ENCODE measurements at places on chromosomes 6 and 20. TPM values are rescaled to one million over a fixed set of nuclear protein-coding genes. Genes with fewer than 3 reads are reported as not detected.
A peak's percentile ranks its signal among the peaks of the same experiment; 100 is the strongest.

The EDN3 gene
- total RNA-seq, result 0.25 TPM

The PNPLA1 gene
- 0.13 TPM for total RNA-seq

- DNase-seq, result no peak
These were observed 48.0 kb downstream of the CDC5L start for GRCh38 chr6:44435500-44435899.

The FNDC11 gene
- 0.30 TPM for total RNA-seq

DNA sequence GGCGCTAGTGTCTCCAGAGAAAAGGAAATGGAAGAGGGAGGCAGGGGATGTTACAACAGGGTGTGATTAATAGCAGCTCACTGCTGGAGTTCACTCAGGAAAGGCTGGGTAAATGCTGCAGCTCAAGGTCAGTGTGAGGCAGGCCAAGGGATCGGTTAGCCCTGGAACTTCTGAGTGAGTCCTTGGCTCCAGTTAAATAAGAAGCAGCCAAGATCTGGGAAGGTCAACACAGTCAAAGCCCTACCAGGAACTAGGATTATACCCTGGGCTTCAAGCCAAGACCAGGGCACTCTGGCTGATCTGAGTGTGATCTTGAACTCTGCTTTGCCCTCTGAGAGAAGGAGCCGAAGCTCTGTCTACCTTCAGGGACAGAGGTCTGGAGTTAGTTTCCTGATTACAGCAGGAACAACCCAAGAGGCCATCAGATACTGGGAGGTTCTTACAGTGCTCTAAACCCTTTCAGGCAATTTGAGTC, 44.3 kb downstream of the TPD52L1 start:
- DNase-seq, result no peak

The SKIC2 gene
- 69.4 TPM for total RNA-seq

- DNase-seq, result no peak
These were observed 22.8 kb downstream of the ECT2L start for GRCh38 chr6:138818496-138819194.

The LYRM4 gene
- total RNA-seq, result 21.2 TPM

- no peak for DNase-seq
These were observed 27.9 kb downstream of the GFRA4 start for GRCh38 chr20:3635346-3635745.

GRCh38 chr6:149318581-149319286, 1.2 kb downstream of the TAB2 start:
- DNase-seq, result peak; percentile 25

DNA sequence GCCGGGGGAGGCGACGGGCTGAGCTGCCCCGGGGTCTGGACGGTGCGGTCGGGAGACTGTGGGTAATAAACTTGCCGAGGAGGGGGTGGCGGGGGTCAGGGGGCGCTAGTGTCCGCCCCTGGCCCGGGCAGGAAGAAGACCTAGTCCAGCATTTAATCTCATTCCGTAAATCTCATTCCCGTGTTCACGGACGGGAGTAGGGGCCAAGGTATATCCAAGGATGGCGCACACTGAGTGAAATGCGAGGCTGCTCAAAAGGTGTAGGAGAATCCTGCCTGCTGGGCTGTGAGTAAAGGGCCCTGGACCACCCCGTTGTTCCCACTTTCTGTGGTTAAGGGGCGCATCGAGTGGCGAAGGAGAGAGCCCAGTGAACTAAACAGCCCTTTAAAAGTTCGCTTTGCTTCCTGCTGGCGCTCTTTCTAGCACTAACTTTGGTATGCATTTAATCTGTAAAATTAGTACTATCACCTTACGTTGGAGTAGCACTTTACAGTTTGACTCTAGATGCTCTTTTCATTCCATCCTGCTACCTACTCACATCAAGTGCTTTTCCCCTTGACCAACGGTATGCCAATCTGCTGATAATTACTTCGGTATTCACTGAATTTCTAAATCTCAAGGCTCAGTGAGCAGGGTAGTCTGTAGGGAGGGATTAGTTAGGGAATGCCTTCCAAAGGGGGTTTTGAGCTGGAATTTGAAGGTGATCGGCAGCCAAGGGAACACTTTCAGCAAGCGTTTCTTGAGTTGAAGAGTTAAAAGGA, 730 bp downstream of the PARD6B start:
- no peak for DNase-seq

DNA sequence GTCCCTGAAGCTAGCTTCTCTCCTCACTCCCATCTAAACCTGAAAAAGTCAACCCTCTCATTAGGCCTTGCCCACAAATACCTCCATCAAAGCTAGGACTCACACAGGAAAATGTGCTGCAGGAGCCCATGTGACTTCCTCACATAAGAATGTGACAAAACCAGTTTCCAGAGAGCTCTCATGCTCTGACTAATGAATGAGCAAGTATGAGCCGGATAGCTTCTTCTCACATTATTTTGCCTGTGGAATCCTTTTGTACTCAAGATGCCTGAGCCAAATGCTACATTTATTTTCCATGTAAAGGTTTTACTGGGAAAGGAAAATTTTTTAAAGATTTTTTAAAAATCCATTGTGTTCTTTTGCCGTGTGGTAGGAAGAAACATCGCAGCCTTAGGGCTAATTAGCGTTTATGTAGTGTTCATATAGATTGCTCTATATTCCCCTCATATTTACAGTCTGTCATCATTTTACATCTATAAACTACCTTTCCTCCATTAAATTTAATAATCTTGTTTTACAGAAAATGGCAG, 68.6 kb upstream of the CCN6 start:
- peak; percentile 28 for DNase-seq

DNA sequence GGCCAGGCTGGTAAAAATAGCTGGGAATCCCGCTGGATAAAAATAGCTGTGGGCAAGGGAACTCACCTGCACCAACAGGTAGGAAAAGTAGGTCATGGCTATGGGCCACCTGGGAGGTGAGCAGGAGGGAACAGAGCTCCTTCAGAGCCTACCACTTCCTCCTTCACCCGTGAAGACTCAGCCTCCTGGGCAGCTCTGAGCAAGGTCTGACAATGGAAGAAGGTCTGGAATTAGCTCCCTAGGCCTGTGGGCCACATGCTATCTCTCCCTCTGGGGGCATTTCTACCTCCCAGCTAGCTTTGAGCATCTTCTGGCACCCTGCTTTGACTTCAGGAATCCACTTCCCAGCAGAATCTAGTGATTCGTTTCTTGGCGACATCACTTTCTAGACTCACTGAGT, 153.9 kb downstream of the MRPL14 start:
- no peak for DNase-seq

The TPD52L1 gene
- not detected for total RNA-seq

The ADGRF4 gene
- not detected for total RNA-seq

The FANCE gene
- 10.3 TPM for total RNA-seq

DNA sequence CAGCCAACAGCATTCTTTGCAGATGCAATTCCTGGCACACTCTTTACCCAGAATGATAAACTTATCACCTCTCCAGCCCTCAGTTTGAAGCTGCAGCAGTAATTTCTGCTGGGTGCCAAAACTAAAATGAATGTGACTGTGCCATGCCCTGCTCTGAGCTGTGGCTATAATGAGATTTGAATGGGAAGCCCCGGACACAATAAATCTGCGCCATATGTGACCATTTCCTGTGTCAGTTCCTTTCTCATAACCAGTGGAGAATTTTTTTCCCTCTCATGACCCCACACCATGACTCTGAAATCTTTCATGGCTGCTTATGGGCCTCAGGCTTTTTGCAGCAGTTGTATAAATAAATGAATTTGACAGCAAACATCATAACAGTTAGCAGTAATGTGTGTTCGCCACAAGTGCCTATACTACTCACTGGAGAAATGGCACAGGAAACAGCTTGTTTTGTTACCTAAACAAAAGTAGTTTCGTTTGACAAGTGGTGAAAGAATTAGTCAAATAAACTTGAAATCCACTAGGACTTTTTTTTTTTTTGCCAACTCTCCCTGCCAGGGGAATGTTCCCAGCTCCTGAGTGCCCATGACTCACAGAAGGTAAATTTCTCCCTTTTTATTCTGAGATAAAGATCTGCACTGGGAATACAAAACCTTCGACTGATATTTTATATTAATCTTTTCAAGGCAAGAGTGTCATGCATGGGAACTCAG, 408.4 kb downstream of the PKHD1 start:
- no peak for DNase-seq

GRCh38 chr6:94401311-94401710, 982.0 kb upstream of the EPHA7 start:
- DNase-seq, result no peak

All from activated CD4-positive, alpha-beta memory T cell treated with anti-CD3 and anti-CD28 coated beads, Interleukin-2, amount 10 ng/mL, durations not matched to agents 7 days and 5 days (primary cell).